ENCODE measurements at places on chromosomes 7 and 10.

- no peak for DNase-seq
Observed at GRCh38 chr10:127142856-127143255, 53.5 kb downstream of the INSYN2A start.

DNA sequence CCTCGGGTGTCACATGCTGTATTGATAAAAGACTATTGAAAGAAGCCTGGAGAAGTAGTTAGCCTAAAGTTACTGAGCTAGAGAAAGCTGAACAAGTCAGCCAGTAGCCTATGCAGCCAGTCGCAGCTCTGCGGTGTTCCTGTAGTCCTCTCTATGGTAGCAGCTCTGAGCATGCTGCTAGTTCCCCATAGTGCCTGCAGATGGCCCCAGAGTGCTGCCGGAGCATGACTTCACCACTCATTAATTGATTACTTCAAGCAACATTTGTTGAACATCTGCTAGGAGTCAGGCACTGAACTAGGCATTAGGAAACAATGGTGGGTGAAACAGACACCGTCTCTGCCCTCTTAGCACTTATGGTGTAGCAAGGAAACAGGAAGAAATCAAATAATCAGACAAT, 422.7 kb downstream of the SORCS3 start:
- DNase-seq, result peak; percentile 3

DNA sequence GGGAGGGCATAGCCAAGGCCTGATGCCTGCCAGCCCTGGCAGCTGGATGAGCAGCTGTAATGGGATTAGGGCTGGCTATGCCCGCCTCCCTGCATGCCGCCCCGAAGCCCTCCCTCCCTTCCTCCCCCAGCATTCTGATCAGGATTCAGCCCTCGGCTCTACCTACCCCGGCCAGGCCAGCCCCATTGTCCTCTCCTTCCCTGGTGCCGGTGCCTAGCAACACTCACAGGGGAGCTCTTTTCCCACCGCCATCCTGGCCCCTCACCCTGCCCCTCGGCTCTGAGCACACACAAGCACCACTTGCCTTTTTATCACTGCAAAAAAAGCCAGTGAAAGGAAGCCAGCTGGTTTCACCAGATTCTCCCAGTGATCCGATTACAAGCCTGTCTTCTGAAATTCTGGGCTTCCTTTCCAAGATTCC, 9.0 kb upstream of the ADCYAP1R1 start:
- no peak for DNase-seq

DNA sequence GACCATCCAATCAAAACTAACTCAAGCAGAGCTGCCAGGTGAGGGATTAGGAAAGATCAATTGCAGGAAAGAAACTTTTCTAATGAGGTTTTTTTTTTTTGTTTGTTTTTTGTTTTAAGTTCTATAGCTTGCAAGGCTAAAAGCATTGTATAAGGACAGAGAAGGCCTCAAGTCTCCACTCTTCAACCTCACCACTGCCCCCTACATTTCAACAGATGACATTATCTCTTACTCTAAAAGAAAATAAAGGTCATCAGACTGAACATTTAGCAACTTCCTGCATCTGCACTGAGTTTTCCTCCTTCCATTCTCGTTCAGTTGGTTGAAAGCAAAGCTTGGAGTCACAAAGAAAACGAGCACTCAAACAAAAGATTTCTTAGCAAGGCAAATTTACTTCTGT, 45.2 kb upstream of the EXOC4 start:
- peak; percentile 40 for DNase-seq

- DNase-seq, result peak; percentile 66
Observed at GRCh38 chr10:59625721-59626522, 83.7 kb downstream of the SLC16A9 start.

- DNase-seq, result no peak
Observed at GRCh38 chr10:110613996-110614495, 30.1 kb upstream of the RBM20 start.

GRCh38 chr10:21726601-21727225, 192.7 kb downstream of the MLLT10 start:
- no peak for DNase-seq

DNA sequence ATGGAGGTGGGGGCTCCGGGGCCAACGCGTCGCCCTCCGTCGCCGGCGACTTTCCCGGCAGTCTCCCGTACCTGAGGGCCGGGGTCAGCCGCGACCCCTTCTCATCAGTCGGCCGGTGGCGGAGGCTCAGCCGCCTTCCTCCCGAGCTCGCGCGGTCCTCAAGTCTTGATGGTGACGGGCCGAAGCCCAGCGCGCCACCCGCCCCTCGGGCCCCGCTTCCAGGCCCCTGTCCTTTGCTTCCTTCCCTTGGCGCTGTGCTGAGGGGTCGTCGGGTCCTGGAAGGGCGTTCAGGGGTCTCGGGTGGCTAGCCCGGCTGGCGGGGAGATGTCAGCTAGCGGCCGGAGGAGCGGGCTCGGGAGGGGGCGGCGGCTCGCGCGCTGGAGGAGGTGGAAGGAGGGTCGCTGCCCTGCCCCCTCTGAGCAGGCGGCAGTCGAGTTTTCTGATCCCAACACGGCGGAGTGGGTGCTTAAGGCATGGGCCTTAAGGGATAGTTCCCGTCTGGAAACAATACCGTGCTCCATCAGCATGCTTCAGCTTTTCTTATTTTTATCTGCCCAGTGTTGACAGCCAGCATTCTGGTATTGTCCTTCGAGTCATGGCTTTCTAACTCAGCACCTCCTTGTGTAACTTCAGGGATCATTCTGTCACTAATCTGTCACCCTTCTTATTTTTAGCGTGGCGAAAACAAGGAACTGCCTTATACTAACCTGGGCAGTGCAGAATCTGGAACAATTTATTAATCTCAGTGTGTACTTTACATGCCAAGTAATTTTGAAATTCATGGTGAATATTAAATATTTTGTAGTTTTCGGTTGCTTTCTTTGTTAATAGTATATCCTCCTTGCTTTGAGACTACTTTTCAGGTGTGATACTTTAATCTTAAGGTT, 748 bp downstream of the PHTF2 start:
- DNase-seq, result peak; percentile 47

DNA sequence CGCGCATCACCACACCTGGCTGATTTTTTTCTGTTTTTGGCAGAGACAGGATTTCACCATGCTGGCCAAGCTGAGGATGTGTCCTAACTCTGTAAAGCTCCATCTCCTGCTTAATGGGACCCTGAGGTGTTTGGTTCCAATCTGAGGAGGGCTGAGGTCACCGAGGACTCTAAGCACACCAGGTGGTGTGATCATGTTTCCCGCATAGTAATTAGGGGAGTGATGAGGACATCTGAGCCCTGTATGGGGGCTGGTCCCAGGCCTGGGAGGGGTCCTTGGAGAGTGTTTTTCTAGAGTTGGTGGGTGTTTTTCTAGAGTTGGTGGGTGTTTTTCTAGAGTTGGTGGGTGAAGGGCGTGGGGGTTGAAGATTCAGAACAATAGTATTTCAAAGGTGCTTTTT, 3.0 kb upstream of the ABHD11 start:
- no peak for DNase-seq

- no peak for DNase-seq
Observed at GRCh38 chr10:121205625-121206024, 354.5 kb downstream of the WDR11 start.

DNA sequence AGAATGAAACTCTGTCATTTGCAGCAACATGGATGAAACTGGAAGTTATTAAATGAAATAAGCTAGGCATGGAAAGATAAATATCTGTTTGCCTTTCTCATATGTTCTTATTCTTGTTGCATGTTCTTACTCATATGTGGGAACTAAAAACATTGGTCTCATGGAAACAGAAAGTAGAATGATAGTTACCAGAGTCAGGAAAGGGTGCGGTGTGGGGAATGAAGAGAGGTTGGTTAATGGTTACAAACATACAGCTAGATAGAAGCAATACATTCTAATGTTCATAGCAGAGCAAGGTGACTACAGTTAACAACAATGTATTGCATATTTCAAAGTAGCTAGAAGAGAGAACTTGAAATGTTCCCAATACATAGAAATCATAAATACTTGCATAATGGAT, 105.1 kb downstream of the FAM107B start:
- no peak for DNase-seq

DNA sequence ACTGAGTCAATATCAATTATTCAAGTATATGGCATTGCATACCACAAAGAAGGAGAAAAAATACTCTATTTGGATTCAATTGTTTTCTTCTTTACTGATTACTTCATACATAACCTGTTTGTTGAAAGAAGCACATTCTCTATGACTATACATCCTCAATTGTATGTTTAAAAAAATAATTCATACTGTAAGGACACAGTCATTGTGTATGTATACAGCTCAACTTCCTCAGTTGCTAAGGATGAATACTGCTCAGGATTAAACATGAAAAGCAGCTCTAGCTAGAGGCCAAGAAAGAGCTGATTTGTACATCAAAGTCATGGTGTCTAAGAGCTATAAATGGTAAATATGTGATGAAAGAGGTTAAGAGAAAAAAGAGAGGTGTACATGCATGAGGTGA, 15.8 kb upstream of the BPGM start:
- no peak for DNase-seq

DNA sequence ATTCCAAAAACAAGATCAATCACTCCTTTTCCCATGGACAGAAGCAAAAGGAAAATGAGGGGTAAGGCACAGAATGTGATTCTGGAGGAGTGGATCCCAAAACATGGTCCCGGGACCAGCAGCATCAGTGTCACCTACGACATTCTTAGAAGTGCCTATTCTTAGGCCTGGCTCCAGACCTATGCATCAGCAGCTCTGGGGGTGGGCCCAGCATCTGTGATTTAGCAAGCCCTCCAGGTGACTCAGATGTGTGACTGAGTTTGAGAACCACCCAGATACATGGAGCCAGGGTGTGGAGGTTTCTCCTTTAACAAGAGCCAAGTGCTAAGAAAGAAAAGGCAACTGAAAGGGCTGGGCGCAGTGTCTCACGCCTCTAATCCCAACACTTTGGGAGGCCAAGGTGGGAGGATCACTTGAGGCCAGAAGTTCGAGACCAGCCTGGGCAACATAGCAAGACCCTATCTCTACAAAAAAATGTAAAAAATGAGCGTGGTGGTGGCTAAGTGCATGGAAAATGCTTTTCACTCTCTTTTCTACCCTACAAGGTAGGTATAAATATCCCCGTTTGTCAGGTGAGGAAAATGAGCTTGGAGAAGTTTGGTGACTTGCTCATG, 17.1 kb upstream of the ARPC1A start:
- no peak for DNase-seq

DNA sequence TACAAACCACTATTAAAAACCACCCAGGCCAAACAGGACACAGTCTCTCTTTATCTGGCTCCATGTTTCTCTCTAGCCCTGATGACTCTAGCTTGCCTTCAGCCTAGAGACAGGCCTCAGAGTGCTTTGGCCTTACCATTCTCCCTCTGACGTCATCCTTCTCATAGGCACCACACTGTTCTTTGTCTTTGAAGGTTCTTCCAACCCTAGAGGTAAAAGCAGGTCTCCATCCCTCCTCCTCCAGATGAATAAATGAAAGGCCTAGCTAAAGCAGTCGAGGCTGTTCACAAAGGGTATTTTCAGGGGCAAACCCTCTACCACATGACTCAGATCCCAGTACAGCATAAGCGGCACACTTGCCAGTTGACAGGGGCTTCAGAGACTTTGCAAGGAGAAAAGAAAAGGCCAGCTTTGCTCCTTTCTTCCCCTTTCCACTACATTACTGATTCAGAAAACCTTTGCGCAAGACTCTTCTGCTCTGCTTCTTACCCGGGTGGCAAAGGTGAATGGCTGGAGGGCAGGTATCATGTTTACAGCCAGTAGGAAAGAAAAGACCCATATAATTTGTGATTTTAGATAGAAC, 14.8 kb downstream of the NFE2L3 start:
- DNase-seq, result no peak

DNA sequence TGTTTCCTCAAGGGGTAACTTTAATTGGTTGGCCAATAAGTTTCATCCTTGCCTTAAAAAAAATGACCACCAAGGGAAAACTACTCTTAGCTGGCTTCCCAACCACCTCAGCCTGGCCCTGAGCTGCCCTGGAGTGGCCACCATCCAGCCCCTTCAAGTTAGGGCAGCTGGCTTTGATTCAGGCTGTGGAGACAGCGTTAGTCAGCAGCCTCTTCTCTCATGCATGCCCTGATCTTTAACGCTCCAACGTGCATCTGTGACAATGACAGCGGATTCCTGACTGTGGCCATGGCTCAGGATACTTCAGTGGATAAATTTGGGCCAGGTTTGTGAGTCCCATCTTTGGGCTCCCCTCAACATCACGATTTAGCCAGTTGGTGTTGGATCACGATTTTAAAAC, 111.6 kb downstream of the RBM20 start:
- no peak for DNase-seq

DNA sequence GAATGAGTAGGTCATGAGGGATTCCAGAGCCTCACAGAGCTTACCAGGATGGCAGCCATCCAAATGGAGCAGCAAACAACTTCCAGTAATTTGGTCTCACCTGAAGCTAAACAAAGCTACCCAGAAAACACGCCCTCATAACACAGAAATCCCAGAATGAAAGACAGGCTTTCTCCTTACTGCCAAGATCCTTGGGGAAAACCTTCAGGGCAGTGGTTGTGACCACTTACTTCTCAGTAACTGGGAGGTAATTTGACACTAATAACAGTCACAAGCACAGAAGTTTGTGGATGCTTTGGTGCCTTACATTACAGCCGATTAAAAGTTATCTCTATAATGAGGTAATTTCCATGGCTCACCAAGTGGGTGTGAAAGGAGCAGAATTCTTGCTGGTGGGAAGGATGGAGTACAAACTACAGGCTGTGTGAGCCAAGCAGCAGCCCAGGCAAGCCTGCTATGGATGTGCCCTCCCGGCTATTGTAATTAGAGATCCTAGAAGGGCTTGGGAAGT, 10.4 kb downstream of the WDR91 start:
- no peak for DNase-seq

- DNase-seq, result no peak
Observed at GRCh38 chr10:116826803-116827202, 22.5 kb upstream of the ENO4 start.

- DNase-seq, result peak; percentile 86
Observed at GRCh38 chr7:38335492-38336147, 62.2 kb upstream of the TARP start.

DNA sequence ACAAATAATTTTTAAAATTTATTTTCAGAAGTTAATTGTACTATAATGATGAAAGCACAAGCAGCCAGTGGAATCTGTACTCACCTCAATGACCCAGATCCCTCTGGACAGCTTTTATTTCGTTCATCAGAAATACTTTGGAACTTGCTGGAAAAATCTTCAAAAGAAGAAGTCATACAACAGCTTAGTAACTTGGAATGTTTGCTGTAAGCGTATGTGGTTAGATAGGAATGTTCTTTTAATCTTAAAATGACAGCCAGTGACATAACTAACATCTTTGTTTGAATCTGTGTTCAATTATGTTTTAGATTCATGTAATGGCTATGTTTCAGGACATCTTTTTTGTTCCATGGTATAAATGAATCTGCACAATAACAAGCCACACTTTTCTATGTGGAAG, 26.8 kb downstream of the CFAP69 start:
- DNase-seq, result no peak

- DNase-seq, result no peak
Observed at GRCh38 chr10:2431961-2432360, 635.4 kb upstream of the PFKP start.
